NCI-H774 (cell line): ENCODE measurements at places on chromosomes 3 and 15.

GRCh38 chr15:37880009-37880834 is 54.2 kb upstream of the TMCO5A start:
- peak; percentile 55 for DNase-seq

GRCh38 chr3:149315694-149316093 is 17.7 kb downstream of the TM4SF18 start:
- no peak for DNase-seq

DNA sequence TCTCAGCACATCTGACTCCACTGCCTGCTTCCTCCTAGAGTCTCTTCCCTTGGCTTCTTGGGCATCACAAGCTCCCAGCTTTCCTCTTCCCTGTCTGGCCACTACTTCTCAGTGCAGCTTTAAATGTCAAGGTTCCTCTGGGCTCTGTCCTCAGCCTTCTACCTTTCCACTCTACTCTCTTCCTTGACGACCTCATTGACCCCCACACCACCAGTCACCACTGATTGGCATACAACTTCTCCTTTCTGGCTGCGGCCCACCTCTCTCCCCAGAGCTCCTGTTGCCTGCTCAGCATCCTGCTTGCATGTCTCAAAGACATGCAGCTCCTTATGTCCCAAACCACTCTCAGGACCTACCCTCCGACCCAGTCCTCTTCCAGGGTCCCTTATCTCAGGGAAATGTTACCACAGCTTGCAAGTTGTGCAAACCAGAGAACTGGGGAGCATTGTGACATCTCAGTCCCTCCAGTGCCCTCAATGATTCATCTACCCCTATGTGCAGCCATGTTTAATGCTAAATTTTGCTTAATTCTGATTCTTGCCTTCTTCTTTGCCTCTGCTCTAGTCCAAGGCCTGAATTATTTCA is 49.9 kb downstream of the TRPM1 start:
- DNase-seq: no peak

- DNase-seq: no peak
Measured at GRCh38 chr3:65551945-65552344, 486.8 kb downstream of the MAGI1 start.

- no peak for DNase-seq
Measured at GRCh38 chr3:69058180-69058946, 6.2 kb upstream of the TMF1 start.

DNA sequence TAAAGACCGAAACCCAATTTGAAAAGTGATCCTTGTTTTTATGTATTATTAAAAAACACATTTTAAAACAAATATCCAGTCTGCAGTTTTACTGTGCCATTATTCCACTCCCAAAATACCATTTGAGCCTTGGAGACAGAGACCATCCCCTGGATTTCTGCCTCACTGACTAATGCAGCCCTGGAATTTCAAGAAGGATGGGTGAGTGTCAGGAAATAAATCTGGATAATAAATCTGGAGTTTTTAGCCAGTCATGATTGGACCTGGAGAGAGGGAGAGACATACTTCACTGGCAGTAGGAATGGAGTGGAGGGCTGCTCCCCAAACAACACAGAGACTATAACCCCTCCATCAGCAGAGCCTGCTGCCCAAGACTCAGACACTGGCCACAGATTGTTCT is 123.3 kb downstream of the MYLK start:
- no peak for DNase-seq

- DNase-seq: no peak
Measured at GRCh38 chr3:112635674-112636073, 5.3 kb downstream of the CCDC80 start.

DNA sequence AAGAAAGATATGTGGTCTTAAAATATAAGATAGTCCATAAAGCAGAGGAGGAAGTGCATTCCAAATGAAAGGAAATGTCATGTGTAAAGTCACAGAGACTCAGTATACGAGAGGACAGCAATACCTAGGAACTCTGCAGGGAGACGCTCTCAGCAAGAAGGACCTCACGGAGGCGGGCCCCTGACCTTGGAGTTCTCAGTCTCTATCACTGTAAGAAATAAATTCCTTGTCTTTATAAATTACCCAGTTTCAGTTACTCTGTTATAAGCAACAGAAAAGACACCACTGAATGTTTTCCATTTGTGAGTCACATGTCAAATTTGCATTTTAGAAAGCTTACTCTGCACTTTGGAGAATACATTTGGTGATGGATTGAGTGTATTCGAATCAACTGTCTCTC is 140.6 kb downstream of the GBE1 start:
- no peak for DNase-seq

GRCh38 chr3:151169262-151169947 is 33.6 kb downstream of the GPR171 start:
- no peak for DNase-seq

DNA sequence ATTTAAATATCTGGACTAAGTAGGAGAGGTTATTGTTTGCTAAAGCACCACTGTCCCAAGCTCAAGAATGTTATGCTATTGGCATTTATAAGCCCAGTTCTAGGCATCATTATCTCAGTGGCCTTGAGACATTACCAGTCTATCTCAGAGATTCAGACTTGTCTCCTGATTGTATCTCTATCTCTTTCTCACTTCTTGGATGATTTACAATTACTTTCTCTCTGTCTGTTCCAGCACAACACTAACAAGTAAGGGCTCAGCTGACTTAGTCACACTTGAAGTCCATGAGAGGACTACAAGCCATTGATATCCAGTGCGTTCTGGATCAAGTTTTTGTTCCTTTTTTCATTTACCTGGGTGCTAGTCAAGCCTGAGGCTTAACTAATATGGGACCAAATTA is 60.2 kb downstream of the TRIM69 start:
- no peak for DNase-seq

- no peak for DNase-seq
Measured at GRCh38 chr15:40425681-40426080, 15.1 kb upstream of the BAHD1 start.

DNA sequence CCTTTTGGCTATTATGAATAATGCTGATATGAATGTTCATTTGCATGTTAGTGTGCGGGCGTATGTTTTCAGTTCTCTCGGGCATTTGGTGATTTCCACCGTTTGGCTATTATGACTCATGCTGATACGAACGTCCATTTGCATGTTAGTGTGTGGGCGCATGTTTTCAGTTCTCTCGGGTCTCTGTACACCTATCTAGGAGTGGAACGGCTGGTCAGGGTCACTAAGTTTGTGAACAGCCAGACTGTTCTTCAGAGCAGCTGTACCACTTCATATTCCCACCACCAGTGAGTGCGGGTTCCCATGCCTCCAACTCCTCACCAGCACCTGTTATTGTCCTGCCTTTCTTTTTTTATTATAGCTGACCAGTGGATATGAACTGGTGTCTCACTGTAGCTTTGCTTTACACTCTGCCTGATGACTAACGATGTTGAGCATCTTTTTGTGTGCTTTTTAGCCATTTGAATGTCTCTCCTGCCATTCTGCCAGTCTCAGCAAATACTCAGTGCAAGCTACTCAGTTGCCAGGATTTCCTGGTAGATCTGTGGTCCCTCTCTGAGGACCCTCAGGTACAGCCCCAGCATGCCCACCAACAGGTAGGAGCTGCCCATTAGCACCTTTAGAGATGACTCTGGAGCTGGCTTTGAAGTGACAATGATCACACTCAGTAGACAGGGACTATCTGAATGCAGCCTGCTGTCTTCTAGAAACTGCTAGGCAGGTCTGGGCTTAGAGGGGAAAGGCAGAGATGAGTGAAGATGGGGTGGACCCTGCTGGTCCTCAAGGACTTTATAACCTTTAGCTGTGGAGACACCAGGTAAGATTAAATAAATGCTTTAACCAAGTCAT is 141.1 kb downstream of the XXYLT1 start:
- DNase-seq: no peak

DNA sequence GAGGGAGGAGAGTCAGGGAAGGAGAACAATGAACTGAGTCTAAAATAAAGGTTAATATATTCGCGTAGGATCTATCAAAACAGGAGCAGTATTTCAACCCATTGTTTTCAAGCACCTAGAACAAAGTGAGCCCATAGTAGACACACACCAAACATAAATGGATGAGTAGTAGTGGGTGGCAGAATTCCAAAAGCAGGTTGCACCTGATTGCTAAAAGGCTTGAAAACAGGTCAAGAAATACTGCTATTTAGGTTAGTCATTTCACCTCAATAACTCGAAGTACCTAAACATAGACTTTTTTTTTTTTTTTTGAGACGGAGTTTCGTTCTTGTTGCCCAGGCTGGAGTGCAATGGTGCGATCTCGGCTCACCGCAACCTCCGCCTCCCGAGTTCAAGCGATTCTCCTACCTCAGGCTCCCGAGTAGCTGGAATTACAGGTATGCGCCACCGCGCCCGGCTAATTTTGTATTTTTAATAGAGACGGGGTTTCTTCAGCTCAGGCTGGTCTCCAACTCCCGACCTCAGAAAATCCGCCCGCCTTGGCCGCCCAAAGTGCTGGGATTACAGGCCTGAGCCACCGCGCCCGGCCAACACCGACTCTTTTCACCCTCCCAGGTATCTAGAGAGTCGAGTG is 855 bp upstream of the ABHD5 start:
- no peak for DNase-seq

DNA sequence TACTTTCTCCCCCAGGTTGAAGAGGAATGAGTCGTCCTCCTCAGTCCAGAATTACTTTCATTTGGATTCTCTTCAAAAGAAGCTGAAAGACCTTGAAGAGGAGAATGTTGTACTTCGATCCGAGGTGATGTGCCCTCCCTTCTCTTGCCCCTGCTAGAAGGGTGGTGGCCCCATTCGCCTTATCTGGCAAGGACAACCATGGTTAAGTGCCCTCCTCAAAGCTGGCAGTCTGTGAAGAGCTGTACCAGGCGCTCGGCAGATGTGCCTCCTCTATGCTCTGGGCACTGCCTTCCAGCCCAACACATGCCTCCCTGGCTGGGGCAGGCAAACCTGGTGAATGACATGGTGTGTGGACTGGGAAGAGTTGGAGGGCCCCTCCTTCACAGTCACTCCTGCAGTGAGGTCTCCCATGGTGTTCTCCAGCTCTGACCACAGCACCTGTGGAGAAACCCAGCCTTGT is 77.0 kb downstream of the CCK start:
- no peak for DNase-seq

DNA sequence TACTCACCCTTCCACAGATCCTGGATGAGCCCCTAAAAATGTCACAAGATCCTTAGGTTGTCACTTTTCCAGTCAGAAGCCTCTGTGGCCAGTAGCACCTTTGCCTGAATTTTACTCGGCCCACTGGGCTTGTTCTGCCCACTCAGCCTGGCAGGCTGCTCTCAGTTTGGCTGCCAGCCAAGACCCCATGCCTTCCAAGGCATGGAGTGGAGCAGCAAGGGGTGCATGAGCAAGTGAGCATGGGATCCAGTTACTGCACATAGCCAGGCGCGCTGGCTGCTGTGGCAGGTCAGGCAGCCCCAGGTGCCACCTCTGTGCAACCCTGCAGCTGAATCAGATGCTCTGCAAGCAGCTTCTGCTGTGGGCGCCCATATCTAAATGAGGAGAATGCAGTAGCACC is 79.3 kb downstream of the CGGBP1 start:
- no peak for DNase-seq
